Nucleus accumbens (tissue), 56 donors: ENCODE measurements at places on chromosomes 3 and 15.

DNA sequence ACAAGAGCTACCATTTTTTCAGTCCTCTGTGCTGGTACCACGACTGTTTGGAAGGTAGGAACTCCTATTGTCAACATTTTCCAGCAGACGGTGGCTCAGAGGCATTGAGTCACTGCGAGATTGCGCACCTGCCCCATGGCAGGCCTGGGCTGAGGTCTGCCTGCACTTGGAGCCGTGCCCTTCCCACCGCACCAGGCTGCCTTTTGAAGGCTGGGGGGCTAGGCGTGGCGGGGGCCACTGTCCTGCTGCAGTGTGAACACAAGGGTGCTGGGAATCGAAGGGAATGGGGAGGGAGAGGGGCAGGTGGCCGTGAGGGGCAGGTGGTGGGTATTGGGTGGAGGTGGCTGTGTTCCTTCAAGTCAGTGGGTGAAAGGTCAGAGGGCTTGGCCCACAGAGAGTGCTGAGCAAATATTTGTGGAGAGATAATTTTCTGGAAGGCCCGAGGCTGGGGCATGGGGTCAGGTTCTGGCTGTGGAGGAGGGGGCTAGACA, 16.3 kb downstream of the SNX33 start:
- DNase-seq, result no peak

GRCh38 chr15:62785881-62786828, 256.4 kb upstream of the TPM1 start:
- no peak for DNase-seq

- DNase-seq, result no peak
Observed at GRCh38 chr3:141499965-141500364, 13.1 kb downstream of the RASA2 start.

- no peak for DNase-seq
Observed at GRCh38 chr3:115704661-115705338, 81.5 kb downstream of the GAP43 start.

GRCh38 chr3:114760679-114761078, 386.4 kb downstream of the ZBTB20 start:
- DNase-seq, result no peak

DNA sequence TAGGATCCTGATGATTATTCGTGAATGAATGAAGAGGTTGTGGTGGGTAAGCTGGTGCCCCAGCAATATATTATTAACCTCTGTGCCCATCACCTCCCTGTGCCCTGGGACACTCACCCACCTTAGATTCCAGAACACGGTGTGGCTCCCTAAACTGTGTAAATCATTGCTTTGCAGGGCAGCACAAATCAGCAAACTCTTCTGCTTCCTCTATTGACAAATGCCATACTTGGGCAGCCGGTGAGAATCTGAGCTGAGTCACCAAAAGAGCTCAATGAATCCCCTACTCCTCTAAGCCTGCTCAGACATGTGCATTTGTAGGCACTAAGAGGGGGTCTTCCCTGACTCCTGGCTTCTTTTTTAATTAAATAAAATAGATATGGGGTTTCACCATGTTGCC, 15.7 kb downstream of the UQCC5 start:
- DNase-seq, result no peak

DNA sequence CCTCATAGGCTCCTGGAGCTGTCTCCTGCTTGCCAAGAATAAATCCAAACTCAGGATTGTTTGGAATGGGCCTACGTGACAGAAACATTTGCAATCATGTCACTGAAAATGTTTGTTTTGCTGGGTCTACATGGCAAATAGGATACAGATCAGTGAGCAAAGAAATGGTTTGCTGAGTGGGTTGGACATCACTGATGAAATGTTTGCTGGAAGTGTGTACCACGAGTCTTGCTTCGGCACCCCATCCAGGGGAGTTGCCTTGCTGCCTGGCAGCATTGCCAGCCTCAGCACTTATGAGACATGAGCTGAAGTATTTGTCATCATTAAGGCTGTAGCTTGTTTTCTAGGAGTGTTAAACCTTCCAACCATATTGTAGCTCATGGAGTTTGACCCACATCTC, 213.3 kb upstream of the CFAP20DC start:
- no peak for DNase-seq
